ENCODE measurements at places on chromosomes 13 and 19. TPM values are rescaled to one million over a fixed set of nuclear protein-coding genes. Genes with fewer than 3 reads are reported as not detected.

The CEACAM7 gene
- total RNA-seq, result not detected

The SIGLECL1 gene
- not detected for total RNA-seq

The IL11 gene
- 0.29 TPM for total RNA-seq

The KCNJ14 gene
- 0.71 TPM for total RNA-seq

The ZSCAN5A gene
- 7.1 TPM for total RNA-seq

The RYR1 gene
- total RNA-seq, result 1.8 TPM

The RFPL4AL1 gene
- total RNA-seq, result not detected

The POLRMT gene
- 54.5 TPM for total RNA-seq

The S1PR5 gene
- 0.35 TPM for total RNA-seq

The TMEM145 gene
- not detected for total RNA-seq

The IL4I1 gene
- total RNA-seq, result 2.4 TPM

The GJA3 gene
- 0.05 TPM for total RNA-seq

The IZUMO4 gene
- total RNA-seq, result 17.6 TPM

The ADGRE1 gene
- 1.9 TPM for total RNA-seq

The LRRC63 gene
- 0.63 TPM for total RNA-seq

The LRRC8E gene
- total RNA-seq, result not detected

The LILRA2 gene
- 0.48 TPM for total RNA-seq

The CCNA1 gene
- total RNA-seq, result not detected

The ITPKC gene
- total RNA-seq, result 5.6 TPM

The ZNF681 gene
- 3.7 TPM for total RNA-seq

The PSG3 gene
- total RNA-seq, result not detected

The ENOX1 gene
- total RNA-seq, result 0.19 TPM

The SIRT2 gene
- 47.9 TPM for total RNA-seq

All from activated naive CD4-positive, alpha-beta T cell treated with anti-CD3 and anti-CD28 coated beads, Interleukin-2, amount 10 ng/mL, durations not matched to agents 5 hours and 36 hours (primary cell).